ENCODE measurements at places on chromosomes 3 and 15.

DNA sequence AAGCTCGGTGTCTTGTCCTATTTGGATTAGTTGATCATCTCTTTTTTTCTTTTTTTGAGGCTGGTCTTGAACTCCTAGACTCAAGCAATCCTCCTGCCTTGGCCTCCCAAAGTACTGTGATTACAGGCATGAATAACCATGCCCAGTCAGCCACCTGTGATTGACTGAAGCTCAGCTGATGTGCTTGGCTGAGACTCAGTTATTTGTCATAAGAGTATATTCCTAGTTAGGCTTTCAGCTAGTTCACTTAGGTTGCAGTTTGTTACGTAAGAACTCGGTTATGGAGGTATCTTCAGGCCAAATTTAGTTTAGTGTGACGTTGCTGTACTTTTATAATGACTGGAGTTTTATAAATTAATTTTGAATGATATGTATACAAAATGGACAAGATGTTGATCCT is 365.0 kb downstream of the SV2B start:
- no peak for DNase-seq

- DNase-seq = no peak
Observed at GRCh38 chr15:70092464-70093027, 5.2 kb downstream of the TLE3 start.

GRCh38 chr3:74661672-74662071 is 47.2 kb upstream of the CNTN3 start:
- no peak for DNase-seq

DNA sequence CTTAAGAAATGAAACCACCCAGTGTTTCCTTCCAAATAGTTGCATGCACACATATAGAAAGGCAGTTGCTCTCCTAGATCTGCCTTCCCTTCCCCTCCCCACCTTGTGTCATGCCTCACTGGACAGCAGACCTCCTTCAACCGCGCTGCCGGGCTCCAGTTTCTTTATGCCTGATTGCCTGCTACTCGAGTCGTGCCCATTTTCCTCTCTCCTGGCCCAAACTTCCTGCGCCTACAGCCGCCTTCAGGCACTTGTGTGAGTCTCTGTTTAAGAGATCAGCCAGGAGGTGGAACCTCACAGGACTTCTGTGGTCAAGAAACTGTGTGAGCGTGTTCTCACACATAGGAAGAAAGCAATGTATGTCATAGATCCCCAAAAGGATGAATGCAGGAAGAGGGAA is 8.8 kb upstream of the FAM107A start:
- DNase-seq = no peak

GRCh38 chr3:89613241-89613640 is 505.8 kb downstream of the EPHA3 start:
- no peak for DNase-seq

DNA sequence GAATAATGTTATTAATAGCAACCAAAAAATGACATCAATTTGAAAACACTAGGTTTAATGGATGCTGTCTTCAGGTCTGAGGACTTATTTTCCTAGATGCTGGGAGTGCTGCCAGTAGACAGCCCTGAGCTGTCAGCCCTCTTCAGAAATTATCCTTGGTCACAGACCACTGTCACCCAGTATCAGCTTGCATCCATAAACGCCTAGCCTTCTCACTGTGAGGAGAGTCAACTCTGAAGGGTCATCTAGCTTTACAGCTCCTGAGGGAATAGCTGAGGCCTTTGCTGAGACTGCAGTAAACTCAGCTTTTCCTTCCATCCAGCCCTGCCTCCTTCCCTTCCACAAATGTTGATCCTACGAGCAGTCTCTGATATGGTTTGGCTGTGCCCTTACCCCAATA is 19.4 kb upstream of the MNS1 start:
- no peak for DNase-seq

GRCh38 chr3:155326901-155327300 is 33.4 kb upstream of the STRIT1 start:
- no peak for DNase-seq

DNA sequence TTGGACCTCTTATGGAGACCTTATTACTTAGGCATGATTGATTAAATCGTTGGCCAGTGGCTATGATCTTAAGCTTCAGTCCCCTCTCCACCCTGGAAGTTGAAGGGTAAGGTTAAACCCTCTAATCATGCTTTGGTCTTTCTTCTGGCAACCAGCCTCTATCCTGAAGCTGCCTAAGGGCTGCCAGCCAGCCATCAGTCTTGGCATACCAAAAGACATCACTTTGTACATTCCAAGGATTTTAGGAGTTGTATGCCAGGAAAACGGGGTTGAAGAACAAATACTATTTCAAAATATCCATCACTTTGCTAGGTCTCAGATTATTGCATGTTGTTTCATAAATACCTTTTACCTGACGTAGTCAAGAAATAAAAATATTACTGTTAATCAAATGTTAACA is 28.9 kb downstream of the UBE2E2 start:
- no peak for DNase-seq

DNA sequence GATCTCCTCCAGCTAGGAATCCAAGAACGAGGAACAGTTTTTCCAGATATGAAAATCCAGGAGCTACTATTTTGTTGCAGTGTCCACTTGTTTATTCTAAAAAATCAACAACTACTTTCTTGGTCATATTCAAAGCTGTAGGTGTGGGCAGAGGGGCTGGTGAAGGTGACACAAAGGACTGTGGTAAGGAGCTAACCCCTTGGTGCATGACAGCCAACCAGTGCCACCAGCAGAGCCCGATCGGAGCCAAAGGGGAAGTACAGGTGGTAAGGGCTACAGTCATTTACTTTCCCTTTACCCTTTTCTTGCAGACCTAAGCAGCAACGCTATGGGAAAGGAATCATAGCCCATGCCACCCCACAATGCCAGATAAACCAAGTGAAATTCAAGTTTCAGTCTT is 30.7 kb downstream of the PLA1A start:
- no peak for DNase-seq

DNA sequence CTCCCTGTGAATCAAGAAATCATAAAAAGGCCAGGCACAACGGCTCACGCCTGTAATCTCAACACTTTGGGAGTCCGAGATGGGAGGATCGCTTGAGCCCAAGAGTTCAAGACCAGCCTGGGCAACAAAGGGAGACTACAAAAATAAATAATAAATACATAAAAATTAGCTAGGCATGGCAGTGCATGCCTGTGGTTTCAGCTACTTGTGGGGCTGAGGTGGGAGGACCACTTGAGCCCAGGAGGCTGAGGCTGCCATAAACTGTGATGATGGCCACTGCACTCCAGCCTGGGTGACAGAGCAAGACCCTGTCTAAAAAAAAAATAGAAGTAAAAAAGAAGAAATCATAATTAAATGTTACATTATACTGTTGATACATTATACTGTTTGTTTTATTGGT is 28.0 kb upstream of the DCUN1D1 start:
- DNase-seq = no peak

- DNase-seq = no peak
Observed at GRCh38 chr15:37130356-37130755, 30.0 kb upstream of the MEIS2 start.

GRCh38 chr15:29988701-29989100 is 94.1 kb upstream of the GOLGA8J start:
- DNase-seq = no peak

DNA sequence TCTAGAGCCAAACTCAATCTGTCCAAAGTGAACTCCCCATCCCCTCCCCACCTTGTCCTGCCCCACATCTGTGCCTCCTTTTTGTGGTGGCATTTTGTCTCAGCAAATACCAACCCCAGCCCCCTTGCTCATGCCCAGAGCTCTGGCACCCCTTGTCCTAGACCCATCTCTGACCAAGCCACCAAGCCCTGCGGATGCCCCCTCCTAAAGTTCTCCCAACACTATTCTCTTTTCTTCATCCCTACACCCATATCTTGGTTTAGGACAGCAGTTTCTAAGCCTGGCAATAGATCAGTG is 17.7 kb downstream of the ACAA1 start:
- no peak for DNase-seq

DNA sequence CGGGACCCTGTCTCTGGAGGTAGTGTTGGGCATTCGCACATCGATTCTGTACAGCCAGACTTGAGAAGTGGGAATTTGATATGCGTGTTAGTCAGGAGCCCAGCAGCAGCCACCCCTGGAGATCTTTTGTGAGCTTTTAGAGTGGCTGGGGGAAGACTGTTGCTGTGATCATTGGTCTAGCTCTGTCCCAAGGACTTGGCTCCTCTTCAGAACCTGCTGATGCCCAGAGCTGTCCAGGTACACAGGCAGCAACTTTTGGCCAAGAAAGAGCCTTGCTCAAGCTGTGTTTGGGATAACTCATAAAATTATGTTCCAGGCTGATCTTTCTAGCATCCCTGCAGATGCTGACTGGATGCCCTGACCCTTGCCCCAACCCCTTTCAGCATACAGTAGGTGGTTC is 29.3 kb downstream of the LIMD1 start:
- DNase-seq = no peak

GRCh38 chr3:128413413-128414205 is 53.1 kb downstream of the DNAJB8 start:
- no peak for DNase-seq

DNA sequence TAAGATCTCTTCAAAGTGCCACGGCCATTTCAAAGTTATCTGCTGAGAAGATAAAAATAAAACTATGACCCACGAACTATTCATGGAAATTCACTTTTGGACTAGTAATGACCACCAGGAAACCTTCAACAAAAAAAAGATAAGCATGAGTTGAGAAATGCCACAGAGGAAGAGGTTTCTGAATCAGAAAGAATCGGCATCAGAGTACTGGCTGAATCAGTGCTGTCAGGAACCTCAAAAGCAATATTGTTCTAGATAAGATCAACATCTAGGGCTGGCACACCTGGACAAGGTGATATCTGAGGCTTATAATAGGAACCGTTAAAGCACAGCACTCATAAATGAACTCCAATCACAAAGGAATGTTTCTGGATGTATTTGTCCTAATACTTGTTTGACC is 72.7 kb downstream of the PEAK1 start:
- DNase-seq = no peak

DNA sequence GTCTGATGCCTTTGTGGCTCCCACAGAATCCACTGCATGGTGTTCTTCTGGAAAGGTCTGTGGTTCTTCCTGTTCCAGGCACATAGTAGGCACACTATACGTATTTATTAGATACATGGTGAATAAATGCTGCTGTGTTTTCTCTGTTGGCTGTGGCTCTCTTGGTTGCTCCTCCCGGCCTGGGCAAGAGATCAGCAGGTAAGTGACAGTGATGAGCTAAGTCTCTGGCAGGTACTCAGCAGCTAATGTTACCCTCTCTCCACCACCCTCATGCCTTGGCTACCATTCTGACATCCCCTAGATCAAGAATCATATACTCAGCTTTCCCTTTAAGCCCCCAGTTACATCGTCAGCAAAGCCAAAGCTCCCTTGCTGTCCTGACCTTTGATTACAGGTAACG is 8.4 kb downstream of the SV2B start:
- no peak for DNase-seq

DNA sequence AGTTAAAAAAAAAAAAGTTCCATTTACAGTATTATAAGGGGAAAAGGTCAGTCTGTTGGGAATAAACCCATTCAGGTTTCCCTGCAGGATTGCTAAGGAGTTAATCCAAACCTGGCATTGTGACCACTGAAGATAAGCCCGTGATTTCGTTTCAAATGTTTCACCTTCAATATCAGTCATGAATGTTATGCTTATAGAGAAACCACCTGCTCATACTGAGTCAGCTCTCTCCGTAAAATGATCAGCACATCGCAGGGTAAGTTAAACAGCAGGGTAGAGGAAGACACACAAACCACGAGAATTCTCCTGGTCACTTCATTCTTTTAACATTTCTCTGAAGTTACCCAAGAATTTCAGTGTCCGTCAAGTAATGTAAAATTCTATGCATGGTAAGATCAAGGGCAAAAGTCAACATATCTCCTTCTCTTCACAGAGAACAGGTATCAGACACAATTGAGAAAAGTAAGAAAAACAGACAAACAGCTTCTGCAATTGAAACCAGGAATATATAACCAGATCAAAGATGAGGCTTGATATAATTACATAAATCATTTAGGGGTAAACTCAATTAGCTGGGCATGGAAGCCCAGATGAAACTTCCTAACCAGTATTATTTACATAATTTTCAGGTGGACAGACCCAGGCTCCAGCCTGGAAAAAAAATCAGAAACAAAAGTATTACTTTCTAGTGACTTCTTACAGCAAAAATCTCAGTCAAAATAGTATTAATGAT is 67.6 kb upstream of the ARHGEF3 start:
- no peak for DNase-seq

- no peak for DNase-seq
Observed at GRCh38 chr3:124553178-124553577, 177.1 kb upstream of the UMPS start.

DNA sequence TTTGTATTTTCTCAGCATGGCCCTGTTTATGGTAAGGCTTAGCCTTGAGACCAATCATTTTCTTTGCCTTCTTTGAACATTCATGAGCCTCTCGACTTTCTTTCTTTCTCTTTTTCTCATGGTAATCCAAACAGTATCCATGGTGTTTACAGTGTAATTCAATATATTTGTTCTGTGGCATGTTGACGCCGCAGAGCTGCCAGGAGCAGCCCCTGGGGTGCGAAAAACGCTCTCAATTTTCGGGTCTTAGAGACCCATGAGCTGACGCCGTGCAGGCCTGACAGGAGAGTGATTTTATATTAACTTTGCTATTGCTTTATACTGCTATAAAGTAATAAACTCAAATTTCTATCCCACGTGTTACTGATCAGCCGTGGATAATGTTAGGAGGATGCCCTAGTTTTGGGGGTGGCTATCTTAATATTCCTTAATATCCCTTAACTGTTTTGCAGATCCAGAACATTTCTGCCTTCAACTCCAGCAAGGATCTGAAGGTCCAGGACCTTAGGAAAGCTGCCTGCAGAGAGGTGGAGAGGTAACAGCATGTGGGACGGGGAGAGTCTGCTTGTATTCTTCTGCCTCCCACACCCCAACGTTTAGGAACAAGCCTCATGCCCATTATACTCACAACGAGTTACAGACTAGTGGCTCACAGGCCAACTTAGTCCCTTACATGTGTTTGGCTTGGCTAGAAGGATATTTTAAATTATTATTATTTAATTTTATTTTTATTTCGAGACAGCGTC is 29.3 kb upstream of the MYO1E start:
- peak; percentile 55 for DNase-seq

- no peak for DNase-seq
Observed at GRCh38 chr3:139969386-139969785, 34.4 kb downstream of the CLSTN2 start.

GRCh38 chr15:70197945-70198361 is 100.2 kb upstream of the TLE3 start:
- no peak for DNase-seq

- no peak for DNase-seq
Observed at GRCh38 chr3:140844072-140844471, 97.6 kb upstream of the SLC25A36 start.

GRCh38 chr3:88574146-88574545 is 424.4 kb downstream of the C3orf38 start:
- DNase-seq = no peak

DNA sequence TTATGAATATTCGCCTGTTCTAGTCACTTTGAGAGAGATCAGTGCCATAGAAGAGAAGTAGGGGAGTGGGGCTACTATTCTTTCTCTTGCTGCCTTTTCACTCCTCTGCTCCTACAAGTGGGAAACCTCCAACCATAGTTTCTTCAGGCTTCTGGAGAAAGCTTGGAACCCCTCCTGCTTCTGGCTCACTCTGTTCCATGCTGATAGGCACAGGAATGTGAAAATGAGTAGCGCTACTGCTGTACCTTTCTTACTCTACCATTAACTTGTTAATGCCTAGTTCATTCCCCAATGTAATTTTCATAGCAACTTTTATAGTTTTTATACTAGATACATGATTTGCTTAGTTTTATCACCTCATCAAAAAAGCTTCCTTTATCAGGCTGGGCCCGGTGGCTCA is 26.7 kb upstream of the JMJD7 start:
- no peak for DNase-seq

GRCh38 chr3:81585937-81586336 is 175.5 kb downstream of the GBE1 start:
- no peak for DNase-seq

- DNase-seq = no peak
Observed at GRCh38 chr3:144931590-144931989, 960.0 kb downstream of the DIPK2A start.
